Fibroblast of upper back skin (primary cell): ENCODE measurements at places on chromosomes 5 and 9.

GRCh38 chr5:116395226-116395625 lies 179.4 kb downstream of the SEMA6A start:
- DNase-seq, result no peak

DNA sequence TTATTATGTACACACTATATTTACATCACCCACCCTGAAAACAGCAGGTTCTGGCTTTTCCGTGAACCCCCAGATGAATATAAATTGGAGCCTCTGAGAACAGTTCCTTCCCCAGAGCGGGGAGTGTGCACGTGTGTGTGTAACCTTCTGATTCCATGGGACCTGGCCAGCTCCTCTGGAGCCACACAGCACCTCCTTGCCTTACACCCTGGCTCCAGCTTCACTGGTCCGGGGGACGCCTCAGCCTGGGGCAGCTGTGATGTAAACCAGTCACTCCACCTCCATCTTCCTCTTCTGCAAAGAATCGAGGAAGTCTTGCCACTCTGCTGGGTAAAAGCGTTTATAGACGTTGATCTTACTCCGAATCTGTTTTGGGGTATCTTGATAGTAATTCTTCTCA lies 4.4 kb downstream of the NOP16 start:
- no peak for DNase-seq

- no peak for DNase-seq
Observed at GRCh38 chr5:144644317-144644716, 473.6 kb downstream of the KCTD16 start.

GRCh38 chr5:52864884-52865283 lies 77.2 kb downstream of the ITGA1 start:
- peak; percentile 76 for DNase-seq

- DNase-seq, result peak; percentile 60
Observed at GRCh38 chr5:127934791-127935256, 148.7 kb upstream of the SLC12A2 start.

DNA sequence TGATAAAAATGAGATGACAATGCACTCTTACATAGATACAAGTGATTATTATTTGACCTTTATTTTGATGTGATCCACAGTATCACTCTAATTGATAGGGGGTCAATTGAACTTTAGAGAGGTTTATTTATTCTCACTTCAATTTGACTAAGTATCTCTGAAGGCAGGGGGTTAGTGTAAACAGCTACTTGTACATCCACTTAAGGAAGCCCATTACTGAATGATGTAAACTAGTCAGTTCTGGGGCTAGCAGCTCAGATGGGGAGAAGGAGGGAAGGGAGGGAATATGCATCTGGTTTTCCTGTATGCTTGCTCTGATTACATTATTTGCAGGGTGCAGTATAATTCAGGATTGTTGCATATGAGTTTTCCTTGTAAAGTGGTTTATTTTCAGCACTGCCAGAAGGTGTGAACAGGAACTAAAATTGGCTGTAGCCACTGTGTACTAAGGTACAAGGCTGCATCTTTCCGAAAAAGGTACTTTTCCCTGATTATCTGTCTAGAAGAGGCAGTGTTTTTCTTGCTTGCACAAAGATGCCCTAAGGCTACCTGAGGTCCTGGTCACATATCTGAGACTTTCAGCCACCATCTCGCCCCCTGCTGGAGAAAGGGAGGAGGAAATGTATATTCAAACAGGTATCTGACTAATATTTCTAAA lies 51.2 kb downstream of the MRPS27 start:
- DNase-seq, result peak; percentile 49

- no peak for DNase-seq
Observed at GRCh38 chr5:180803181-180804128, 849 bp upstream of the MGAT1 start.

- no peak for DNase-seq
Observed at GRCh38 chr5:88665750-88666215, 217.2 kb downstream of the MEF2C start.

DNA sequence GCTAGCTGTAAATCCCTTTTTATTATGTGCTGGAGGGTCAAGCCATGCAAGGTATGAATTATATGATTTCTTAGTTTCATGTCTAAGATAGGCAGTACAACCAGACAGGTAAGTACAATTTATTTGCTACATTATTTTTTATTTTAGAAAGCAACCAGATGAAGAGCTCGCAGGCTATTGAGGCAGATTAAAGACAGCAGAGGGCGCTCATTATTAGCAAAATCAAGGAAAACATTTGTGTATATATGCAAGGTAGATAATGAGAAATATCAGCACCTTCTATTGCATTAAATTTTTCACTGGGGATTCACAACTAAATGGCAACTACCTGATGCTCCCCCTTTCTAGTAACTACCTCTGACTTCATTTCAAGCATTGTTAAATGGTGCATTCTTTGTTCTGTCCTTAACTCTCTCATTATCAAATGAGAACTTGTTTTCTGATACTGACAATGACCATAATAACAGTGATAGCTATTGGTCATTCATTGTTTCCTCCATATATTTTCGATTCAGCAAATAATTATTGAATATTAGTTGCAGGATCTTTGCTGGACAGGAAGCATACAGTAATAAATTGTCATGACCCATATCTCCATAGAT lies 8.6 kb downstream of the SCGB3A2 start:
- peak; percentile 10 for DNase-seq

GRCh38 chr5:120088836-120089235 lies 375.3 kb upstream of the PRR16 start:
- DNase-seq, result no peak

DNA sequence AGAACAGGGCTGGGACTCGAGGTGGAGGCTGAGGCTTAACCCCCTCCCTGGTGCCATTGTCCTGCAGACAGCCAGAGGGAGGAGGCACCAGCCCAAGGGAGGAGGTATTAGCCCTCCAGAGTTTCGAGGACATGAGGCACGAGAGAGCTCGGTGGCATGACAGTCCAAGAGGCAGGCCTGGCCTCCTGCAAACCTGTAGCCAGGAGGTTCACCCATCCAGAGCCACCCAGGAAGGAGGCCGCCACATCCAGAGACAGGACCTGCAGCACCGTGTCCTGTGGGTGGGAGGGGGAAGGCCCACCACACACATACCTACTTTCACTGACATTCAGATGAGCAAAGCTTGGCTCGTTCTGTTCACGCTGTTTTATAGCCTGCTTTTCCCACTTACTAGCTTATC lies 75.2 kb upstream of the ADAMTS2 start:
- no peak for DNase-seq

GRCh38 chr9:136232969-136233368 lies 12.6 kb downstream of the QSOX2 start:
- DNase-seq, result no peak

DNA sequence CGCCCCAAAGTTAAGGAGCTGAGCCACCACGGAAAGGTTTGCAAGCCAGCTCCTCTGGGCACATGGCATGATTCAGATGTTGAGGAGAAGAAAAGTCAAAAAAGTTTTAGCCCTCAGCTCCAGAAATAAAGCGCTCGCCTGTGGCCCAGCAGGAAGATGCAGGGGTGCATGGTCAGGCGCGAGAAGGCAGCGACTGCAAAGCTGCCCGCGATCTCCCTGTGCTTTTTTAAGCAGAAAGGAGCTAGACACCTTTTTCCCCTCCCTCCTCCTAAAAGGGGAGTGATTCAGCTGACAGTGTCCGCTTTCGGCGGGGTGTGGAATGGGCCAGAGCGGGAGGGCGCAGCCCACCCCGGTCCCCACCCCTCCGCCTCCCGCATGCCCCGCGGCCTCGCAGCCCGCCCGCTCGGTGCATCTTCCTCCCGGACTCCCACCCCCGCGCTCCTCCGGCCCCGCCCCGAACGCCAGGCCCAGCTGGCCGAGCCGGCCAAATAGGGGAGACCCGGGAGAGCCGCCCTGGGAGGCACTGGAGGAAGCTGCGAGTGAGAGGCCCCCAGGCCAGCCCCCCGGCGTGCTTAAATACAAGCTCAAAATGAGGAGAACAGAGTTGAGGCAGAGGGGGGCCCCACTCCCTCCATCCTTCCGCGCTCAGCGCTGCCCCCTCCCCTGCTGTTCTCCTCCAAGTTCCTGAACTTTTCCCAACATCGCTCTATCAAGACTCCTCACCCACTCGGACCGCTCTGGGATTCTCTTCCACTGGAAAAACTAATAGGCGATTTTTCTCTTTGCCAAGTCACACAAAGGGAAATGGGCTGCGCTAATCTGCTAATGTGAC lies at the start of gene ADAMTS12:
Gene ADAMTS12 (minus strand): TSS at position 203 of the 832 bp plus-strand sequence. CDS start 134 bp downstream, at position 69.
- DNase-seq, result peak; percentile 77

DNA sequence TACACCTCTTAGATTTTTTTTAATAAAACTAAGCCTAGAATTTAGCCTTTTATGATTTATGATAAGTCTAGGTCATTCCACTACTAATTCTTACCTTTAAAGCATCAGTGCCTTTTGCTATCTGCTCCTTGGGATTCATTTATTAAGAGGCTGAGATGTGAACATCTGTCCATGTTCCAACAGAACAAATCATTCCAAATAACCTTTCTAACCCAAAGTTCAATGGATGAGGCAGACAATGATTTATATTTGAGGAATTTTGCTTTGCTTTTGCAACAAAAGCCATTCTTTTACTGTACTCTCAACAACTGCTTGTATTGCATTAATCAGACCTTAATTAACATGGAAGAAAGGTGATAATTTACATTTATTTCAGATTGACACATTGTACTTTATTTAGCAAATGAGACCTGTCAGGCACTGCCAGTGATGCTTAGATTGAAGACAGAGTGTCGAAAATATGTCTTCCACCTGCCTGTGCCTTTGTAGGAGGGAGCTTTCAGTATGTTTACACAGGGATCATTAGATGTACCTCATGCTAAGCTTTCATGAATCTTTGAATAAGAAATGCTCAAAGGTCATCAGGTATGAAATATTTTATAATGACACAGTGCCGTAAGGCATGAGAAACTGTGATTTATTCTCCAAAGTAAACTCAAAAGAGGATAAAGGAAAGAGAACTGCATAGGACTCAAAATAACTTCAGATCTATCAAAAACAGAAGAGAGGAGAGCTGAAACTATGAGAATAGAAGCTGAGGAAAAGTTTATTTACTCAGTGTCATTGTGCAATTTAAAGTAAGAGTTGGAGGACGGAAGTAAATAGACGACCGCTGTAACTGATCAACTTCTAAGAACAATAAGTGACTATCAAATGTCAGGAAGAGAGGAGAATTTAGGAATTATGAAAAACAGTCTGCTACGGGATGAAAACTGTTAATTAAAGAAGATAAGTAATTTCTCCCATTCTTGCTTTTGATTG lies 36.7 kb upstream of the IZUMO3 start:
- no peak for DNase-seq

GRCh38 chr5:62506659-62507460 lies 71.8 kb upstream of the LRRC70 start:
- no peak for DNase-seq

GRCh38 chr5:22504411-22504810 lies 348.7 kb downstream of the CDH12 start:
- no peak for DNase-seq

- DNase-seq, result no peak
Observed at GRCh38 chr5:147904110-147904509, 2.2 kb downstream of the C5orf46 start.

- peak; percentile 49 for DNase-seq
Observed at GRCh38 chr9:113649054-113649453, 185.5 kb downstream of the RGS3 start.

- DNase-seq, result no peak
Observed at GRCh38 chr9:89839449-89839848, 234.6 kb downstream of the GADD45G start.

DNA sequence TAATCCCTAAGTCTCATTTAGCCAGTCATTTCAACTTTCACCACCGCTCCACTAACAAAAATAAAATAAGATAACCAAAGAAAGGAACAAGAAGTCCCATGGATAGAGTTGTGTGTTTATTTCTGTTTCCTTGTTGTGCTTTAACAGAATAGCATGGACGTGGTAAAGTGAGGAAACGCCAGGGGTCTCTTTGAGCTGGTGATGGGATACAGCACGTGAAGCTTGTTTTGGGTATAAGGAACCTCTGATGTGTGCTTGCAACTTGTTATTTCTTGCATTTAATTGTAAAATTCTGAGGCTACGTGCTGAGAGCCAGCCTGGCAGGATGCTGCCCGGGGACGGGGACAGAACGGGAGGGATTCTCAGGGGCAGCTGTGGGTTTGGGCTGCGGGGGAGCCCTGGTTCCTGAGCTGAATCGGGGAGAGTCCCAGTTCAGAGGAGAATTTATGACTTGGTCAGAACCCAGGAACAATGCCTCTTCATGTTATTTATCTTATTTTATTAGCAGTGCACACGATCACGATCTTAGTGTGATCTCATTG lies 63.4 kb downstream of the ANKRD33B start:
- DNase-seq, result no peak

DNA sequence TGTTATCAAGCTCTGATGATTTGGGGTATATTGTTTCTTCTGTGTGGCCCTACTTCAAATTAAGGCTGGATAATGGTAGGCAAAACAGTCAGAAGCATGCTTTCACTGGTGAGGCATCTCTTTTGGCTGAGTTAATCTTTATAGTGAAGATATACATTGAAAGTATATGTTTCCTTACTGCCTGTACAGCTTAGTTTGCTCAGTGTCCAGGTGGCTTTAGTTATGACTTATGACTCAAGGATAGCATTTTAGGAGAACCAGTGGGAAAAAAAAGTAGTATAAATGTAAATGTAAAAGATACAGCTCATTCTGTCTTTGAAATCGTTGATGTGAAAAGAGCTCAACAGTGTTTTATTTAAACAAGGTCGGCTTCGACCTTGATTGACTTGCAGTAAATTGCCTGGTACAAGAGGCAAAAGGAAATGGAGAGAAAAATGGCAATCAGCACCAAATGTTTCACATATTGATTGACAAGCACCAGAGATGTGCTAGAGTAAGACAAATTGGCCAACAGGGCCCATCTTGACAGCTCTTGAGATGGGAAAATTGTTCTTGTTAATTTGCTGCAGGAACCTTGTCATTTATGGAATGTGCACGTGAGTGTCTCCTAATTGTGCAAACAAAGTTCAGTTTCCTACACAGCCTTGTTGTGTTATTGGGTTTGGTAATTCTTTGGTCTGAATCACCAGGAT lies 447.4 kb upstream of the WWC1 start:
- peak; percentile 70 for DNase-seq

- DNase-seq, result peak; percentile 91
Observed at GRCh38 chr5:73338256-73339050, 110.1 kb downstream of the FOXD1 start.
